ENCODE measurements at places on chromosomes 6 and 20.

GRCh38 chr6:151796842-151797530 lies 10.5 kb upstream of the ESR1 start:
- no peak for DNase-seq

- no peak for DNase-seq
Observed at GRCh38 chr6:24481449-24481848, 7.9 kb downstream of the GPLD1 start.

DNA sequence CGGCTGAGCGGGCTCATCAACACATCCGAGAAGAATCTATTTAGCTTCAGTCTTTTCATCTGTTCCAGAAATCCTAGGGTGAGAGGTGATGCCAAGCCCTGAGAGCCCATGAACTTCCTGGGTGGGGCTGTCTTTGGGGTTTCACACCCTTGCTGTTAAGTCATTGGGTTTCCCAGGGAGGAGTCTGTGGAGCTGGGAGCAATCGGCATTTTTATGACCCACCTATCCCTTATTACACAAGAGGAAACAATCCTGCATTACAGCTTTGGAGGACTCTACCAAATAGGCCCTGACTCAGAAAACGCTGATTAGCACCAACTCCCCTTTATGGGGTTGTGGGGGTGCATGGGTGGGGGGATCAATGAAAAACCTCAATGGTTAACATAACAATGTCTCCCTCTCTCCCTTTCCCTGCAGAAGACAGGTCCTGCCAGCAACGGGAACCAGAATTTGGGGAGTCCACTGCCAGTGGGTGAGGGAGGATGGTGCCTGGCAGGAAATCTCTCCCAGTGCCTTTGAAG lies 46.3 kb downstream of the EZR start:
- no peak for DNase-seq

DNA sequence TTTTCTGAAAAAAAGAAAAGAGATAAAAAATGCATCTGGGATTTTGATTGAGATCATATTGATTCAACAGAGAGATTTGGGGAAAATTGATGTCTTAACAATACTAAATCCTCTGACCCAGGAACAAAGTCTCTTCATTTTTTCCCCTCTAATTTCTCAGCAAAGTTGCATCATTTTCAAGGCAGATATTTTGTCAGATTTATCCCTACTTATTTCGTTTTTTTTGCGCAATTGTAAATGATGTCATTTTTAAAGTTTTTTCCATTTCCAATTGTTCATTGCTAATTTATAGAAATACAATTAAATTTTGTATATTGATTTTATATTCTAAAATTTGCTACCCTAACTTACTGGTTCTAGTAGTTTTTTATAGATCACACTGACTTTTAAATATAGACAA lies 97.7 kb upstream of the TMEM170B start:
- no peak for DNase-seq

- peak; percentile 23 for DNase-seq
Observed at GRCh38 chr6:147741389-147741788, 232.9 kb downstream of the SAMD5 start.

- no peak for DNase-seq
Observed at GRCh38 chr6:114061116-114061515, 90.2 kb upstream of the HDAC2 start.

DNA sequence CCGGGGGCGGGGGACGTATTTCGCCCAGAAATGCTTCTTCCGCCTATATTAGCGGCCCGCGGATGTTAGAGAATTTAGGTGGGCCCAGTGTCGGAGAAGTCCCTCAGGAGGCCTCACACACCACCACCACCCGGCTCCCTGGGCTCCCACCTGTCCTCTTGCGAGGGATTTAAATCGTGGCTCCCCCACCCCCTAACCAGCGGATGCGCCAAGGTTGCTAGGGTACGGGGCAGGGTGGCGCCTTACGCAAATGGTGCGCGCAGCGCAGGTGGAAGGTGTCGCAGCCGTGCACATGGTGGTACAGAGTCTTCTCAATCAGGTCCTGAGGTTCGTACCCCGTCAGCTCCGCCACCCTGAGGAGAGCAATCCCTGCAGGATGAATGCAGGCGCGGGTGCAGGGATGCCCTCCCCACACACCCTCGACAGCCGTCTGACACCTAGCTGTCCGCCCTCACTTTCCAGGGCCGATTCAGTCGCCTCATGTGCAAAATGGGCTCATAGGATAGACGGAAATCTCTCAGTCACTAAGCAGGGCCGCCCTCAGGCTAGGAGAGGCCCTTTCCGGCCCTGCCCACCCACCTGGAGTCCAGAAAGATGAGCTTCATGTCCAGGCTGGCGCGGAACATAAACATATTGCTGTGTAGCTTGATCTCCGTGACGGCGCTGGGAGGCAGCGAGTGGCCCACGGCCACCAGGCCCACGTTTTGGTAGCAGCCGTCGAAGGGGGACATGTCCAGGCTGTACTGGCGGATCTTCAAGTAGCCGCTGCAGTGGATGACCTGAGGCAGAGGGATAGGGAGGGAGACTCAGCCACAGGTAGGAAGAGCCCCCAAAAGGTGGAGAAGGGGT lies 16.6 kb downstream of the SIM1 start:
- DNase-seq: no peak

DNA sequence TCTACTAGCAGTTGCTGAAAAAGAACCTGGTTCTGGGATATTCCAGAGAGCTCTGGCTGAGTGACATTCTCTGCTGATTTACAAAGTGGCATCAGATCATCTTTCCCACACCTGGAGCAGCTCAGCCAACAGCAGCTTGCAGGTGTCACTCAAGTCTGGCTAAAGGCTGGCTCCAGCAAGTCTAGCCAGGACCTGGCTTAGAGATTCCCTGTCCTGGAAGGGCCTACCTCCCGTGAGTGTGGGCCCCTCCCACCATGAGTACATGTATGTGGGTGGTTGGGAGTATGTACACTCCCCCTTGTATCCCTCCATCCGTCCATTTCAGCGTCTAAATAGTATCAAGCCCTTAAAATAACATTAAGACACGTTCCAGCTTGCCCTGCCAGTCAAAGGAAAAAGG lies 539.3 kb upstream of the ID4 start:
- no peak for DNase-seq

DNA sequence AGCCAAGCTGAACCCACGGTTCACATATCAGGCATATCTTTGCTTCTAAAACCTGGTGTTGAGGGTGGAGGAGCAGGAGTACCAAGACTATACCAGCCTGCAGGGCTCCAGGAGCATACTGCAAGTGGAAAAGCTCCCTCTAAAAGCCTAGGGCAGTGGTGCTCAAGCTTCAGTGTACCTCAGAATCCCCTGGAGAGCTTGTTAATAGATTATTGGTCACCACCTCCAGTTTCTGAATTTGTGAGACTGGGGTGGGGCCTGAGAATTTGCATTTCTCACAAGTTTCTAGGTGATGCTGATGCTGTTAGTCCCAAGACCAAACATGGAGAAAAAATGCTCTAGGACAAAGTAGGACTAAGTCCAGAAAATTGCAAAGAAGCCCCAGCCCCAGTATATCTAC lies 65.4 kb downstream of the FILIP1 start:
- DNase-seq: no peak

GRCh38 chr6:168641446-168641845 lies 200.5 kb downstream of the SMOC2 start:
- no peak for DNase-seq

GRCh38 chr6:64040113-64040512 lies 404.5 kb downstream of the PHF3 start:
- no peak for DNase-seq

DNA sequence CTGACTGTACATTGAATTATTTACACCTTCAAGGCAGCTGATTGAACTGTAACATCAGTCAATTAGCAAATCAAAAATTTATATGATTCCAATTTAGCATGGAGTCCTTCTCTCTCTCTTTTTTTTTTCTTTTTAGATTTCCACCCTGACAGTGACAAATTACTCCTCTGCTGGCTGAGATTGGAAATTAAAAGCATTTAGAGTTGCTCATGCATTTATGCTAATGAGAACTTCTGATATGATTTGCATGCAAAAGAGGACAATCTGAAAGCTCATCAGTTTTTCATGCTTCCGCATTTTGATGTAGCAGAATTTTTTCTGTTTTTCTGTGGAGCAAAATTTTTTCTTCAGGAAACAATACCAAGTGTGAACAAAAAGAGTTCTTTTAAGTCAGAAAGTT lies 130.5 kb upstream of the NOX3 start:
- DNase-seq: no peak

- peak; percentile 59 for DNase-seq
Observed at GRCh38 chr6:45946352-45946751, 69.3 kb downstream of the CLIC5 start.

Data from AG04450 (cell line).